Stimulated activated CD8-positive, alpha-beta memory T cell treated with anti-CD3 and anti-CD28 coated beads, Interleukin-2, amount 100 ng/mL, for 1 hour (primary cell): ENCODE measurements at places on chromosomes 13 and 19.

GRCh38 chr13:24822640-24823039 is 58.7 kb downstream of the RNF17 start:
- DNase-seq: no peak

- no peak for DNase-seq
Measured at GRCh38 chr13:20387441-20387971, 138.2 kb downstream of the CRYL1 start.

DNA sequence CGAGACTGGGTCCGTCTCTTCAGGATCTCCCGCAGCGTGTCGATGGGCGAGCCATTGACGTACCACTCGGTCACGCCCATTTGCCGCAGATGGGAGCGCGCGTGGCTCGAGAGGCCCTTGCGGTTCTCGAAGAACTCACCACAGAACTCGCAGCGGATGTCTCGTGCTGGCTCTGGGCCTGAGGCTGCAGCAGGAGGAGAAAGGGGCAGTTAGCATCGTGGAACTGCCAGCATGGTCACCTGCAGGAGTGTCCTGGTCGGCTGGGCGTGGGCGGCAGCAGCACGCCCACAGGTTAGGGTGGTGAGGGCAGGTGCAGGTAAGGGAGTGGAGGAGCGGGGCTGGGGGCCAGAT is 8.5 kb upstream of the AKAP8L start:
- DNase-seq: no peak

GRCh38 chr19:44576843-44577565 is 36.4 kb upstream of the IGSF23 start:
- DNase-seq: no peak

GRCh38 chr13:28476919-28477708 is 17.8 kb downstream of the FLT1 start:
- DNase-seq: no peak

DNA sequence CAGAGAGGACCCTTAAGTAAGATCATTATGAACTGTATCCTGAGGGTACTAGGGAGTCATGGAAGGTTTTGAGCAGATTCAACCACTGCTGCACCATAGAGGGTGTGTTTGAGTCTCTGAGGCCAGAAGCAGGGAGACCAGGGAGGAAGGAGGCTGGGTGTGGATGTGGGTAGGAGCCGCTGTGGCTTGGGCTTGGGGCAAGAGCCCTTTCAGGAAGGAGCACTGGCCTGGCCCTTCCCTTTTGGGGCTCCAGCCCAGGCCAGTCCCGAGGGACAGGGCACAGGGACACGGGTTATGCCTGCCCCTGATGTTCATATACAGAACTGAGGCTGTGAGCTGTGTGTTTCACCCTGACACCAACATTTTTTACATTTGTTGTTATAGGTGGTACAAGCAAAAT is 7.2 kb downstream of the CIC start:
- no peak for DNase-seq

DNA sequence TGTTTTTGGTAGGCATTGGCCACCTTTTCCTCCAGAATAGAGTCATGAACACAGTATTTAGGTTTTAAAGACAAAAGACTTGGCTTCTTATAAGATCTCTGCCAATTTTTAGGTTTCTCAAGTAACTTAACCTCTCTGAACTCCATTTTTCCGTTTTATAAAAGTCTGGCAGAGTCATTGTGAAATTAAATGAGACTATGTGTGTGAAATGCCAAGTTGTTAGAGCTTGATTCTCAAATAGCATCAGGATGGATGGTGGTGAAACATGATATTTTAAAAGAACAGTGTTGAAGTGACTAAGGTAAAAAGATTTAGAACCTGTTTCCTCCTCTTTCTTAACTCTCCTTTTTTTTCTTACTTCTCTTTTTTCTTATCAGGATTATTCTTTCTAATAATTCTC is 617.7 kb upstream of the SLITRK1 start:
- DNase-seq: no peak

DNA sequence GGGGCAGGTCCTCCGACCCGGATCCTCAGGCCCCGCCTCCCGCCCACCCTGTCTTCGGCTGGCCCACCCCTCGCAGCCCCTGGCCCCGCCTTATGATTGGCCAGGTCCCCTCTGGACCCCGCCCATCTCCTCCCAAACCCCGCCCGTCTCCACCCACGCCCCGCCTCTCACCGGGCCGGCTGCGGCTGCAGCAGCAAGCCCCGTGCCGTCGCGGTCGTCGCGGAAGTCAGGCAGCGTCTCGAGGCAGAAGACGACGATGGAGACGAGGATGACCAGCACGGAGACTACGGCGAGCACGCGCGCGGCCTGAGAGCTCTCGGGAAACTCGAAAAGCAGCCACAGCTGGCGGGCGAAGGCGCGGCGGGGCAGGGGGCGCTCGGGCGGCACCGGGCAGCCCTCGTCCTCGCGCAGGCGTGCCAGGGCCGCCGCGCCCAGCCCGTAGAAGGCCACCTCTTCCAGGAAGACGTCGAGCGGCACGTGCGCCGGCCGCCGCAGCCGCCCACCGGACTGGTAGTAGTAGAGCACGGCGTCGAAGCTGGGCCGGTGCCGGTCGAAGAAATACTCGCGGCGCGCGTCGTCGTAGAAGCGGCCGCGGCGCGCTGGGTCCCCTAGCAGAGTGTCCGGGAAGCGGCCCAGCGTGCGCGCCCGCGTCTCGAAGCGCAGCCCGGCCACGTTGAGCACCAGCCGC is 495 bp downstream of the KCNA7 start:
- DNase-seq: no peak

GRCh38 chr13:31096654-31097302 is 64.9 kb downstream of the HSPH1 start:
- DNase-seq: no peak

GRCh38 chr19:4732680-4733114 is 9.1 kb upstream of the DPP9 start:
- no peak for DNase-seq

GRCh38 chr13:80161896-80162295 is 179.0 kb downstream of the SPRY2 start:
- DNase-seq: no peak

- DNase-seq: no peak
Measured at GRCh38 chr19:56132316-56132822, 8.7 kb upstream of the ZNF444 start.

- DNase-seq: no peak
Measured at GRCh38 chr13:74761801-74762757, 627.9 kb upstream of the KLF12 start.

- DNase-seq: no peak
Measured at GRCh38 chr19:29833614-29834261, 21.9 kb downstream of the CCNE1 start.

GRCh38 chr13:111315347-111315995 is 5.0 kb upstream of the TEX29 start:
- no peak for DNase-seq

DNA sequence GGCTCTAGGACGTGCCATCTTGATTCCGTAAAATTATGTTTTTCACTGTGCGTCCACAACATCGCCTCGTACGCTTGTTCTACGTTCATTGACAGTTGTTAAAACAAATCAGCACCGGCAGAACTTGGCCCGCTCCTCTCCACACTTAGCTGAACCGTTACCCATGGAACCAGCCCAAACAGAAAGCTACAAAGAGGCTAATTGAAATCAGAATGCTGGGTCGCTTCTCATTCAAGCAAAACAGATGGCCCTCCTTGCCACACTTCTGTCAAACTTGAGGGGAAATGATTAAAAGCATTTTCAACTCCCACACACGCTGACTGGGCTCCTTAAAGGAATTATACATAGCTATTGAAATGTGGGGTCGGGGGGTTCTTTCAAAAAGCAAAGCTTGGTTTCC is 71.6 kb downstream of the TM9SF2 start:
- no peak for DNase-seq

GRCh38 chr19:391726-392374 is 17.1 kb downstream of the C2CD4C start:
- no peak for DNase-seq

GRCh38 chr13:27919659-27919933 is 204 bp upstream of the PDX1 start:
- no peak for DNase-seq

DNA sequence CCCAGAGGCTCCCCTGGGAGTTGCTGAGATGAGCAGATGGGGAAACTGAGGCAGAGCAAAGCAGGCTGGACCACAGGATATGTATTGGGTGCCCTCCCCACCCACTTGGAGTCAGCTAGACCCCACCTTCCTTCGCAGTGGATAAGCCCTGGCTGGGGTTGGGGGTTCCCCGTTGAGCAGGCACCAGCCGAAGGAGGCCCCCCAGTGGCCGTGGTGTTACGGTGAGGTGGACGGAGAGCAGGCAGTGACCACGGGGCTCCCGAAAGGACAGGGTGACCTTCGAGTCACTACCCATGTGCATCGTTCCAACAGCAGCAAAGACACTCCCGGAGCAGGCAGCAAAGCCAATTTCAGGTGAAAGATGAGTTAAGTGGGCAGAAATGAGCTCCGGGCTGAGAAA is 62.4 kb upstream of the ADGRE5 start:
- DNase-seq: no peak

GRCh38 chr19:33630880-33631608 is 9.3 kb downstream of the CHST8 start:
- no peak for DNase-seq

DNA sequence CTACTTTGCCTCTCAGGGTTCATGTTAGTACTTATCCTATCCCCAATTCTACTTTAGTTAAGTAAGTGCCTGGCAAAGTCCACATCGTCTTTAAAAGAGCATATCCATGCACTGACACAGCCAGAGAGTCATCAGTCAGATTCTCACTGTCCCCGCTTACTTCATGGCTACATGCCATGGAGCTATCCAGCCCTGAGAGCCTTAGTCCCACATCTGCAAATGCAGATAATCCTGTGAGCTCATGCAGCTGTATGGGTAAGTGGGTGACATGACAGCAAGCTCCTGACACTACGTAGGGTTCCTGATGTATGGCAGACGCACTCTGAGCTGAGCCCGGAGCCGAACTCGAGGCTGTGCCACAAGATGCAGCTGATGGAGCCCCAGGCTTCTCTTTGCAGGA is 661.5 kb downstream of the LIG4 start:
- DNase-seq: no peak

GRCh38 chr19:29016926-29017760 is 195.8 kb downstream of the UQCRFS1 start:
- no peak for DNase-seq

DNA sequence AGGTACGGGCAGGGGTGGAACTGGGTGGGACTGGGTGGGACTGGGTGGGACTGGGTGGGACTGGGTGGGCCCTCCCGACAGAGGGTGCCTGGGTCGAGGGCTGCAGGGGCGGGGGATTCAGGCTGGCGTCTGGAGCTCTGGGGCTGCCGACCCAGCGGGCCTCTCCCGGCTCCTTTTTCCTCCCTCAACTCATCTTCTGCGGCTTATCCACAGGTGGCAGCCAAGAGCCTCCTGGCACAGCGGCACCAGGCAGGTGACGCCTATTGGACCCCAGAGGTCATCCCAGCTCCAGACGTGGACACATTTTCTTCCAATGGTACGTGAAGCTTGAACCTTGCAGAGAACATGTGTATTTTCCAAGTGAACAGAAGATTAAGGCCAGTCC is 533 bp downstream of the ZNF544 start:
- DNase-seq: no peak

DNA sequence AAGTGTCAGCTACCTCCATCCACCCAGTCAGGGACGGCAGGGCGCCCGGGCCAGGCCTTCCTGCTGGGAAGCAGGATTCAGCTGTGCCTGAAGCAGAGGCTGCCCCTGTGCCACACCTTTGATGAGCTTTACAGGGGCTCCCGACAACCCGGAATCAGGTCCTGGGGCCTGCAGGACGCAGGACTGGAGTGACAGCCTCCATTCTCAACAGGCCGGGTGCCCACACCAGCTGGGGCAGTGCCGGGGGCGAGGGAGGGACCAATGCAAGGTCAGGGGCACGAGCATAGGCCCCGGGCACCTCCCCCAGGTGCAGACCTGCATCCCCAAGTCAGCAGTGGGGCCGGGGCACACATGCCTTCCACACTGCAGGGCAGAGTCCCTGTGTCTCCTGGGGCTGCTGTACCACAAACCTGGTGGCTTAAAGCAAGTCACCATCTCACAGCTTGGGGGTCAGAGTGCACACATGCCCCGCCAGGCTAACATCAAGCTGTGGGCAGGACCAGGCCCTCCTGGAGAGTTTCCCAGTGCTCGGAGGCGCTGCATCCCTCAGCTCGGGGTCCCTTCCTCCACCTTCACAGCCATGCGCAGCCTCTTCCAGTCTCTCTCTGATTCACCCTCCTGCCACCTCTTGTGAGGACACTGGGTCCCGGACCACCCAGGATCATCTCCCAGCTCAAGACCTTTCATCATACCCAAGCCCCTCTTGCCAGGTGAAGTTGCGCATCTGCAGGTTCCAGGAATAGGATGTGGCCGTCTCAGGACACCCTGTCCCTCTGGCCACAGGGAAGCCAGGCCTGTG is 13.4 kb downstream of the UBXN6 start:
- DNase-seq: no peak

DNA sequence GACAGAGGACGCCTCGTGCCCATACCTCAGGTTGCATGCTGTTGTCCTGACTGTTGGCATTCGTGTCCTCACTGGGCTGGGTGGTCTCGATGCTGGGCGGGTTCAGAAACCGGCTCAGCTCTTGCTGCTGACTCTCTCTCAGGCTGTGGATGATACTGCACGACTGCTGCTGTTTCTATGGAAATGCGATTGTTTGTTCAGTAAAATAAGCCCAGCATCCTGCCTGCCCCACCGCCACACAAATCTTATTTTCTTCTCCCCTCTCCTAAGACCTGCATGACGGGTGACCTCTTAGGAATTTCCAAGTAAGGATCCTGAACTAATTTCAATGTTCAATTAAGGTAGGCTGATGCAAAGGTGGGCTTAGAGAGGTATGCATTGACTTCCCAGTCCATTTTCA is 356.5 kb downstream of the NALCN start:
- no peak for DNase-seq

DNA sequence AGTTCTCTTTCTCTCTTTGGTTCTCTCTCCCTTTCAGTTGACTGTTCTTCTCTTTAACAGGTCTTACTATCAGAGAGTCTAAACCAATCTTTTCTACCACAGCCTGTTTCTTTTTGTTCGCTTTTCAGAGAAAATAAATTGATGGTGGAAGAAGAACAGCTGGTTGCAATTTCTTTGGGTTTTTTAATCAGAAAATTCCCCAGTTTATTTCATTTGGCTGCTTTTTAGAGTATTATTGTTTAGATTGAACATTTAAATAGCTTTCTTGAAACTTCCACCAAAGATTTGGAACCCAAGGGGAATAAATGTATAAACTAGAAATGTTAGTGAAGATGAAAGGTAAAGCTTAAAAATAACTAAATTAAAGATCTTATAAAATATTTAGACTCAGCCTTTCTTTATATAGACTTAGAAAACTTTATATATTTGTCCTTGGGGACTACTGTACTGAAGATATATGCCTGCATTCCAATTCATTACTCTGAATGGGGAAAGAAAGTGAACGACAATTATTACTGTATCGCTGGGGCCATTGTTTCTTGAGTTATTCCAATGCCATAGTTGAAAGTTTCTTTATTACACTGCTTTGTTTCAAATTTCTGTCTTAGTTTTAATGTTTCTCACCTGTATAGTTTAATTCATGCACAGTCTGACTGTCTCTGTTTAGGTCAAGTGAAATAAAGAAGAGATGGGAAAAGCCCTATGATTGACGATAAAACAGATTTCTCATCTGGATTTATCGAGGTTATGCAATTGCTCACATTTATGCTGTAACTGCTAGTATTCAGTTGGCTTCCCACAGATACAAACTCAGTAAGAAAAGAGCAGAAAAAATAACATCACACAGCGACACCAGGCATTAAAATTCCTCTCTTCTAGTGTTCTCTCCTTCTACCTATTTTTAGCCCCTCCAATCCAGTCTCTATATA is 169.4 kb upstream of the CSNK1A1L start:
- no peak for DNase-seq

- DNase-seq: no peak
Measured at GRCh38 chr13:36725936-36726335, 52.1 kb downstream of the SERTM1 start.
